CD8-positive, alpha-beta T cell (primary cell): ENCODE measurements at places on chromosomes 3 and 15. TPM values are rescaled to one million over a fixed set of nuclear protein-coding genes. Genes with fewer than 3 reads are reported as not detected.

The TGM4 gene
- total RNA-seq, result not detected

DNA sequence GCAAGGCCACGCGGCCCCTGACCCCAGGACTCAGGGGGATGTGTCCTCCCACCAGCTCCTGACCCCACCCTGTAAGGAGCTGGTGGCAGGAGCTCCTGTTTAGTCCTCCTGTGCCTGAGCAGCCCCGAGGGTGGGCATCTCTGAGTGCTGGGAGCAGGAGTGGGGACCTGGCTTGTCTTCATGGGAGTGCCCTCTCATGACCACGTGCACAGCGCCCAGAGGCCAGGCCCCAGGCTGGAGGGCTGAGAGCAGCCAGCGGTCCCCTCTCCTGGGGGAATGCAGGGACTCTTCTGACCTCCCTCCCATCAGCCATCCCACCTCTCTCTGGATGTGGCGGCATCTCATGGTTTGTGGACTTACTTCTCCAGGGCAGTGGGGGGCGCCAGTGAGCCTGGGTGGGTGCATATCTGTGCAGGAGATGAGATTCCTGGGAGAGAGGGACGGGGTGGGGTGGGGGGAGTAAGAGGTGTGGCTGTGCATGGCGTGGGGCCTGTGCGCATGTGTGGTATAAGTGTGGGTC lies 205.6 kb downstream of the TBC1D2B start:
- DNase-seq, result no peak

- no peak for DNase-seq
These were observed 17.3 kb downstream of the GJD2 start for GRCh38 chr15:34737477-34737876.

GRCh38 chr3:191455257-191455952 lies 5.6 kb upstream of the PYDC2 start:
- DNase-seq, result no peak

The IL12A gene
- total RNA-seq, result 2.3 TPM

DNA sequence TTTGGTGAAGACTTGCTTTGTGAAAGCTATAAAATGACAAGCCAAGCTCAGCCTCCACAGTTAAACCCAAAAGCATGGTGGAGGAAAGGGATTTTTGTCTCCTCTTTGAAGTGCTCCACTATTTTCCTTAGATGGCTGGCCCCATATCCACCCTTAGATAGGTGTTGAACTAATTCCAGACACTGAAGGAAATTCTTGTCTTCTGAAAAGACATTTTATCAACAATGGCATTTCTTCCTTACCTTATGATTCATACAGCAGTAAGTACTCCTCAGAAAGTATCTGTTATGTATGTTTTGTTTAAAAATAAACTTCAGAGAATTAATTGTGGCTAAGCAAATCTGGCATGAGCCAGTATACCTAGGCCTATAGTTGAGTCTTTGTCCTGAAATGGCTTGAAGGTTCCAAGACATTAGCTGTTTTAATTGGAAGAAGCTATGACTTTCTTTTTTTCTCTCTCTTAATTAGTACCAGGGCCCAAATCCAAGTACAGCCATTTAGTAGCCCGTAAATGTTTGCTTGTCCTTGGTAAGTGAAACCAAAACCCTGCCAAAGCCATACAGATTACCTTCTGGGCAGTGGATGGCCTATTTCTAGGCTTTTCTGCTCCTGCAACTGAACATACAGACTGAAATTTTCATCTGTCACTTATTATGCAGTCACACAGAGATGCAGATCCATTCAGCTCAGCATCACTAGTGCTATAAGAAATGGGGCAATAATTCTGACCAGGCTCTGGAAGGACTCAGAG lies 5.1 kb upstream of the BFSP2 start:
- no peak for DNase-seq
